ENCODE measurements at places on chromosomes 3 and 15. TPM values are rescaled to one million over a fixed set of nuclear protein-coding genes. Genes with fewer than 3 reads are reported as not detected.

The LXN gene
- 43.9 TPM for total RNA-seq

The NOX5 gene
- total RNA-seq: 0.18 TPM

The RAMAC gene
- 14.4 TPM for total RNA-seq

The ATP6V1A gene
- total RNA-seq: 42.3 TPM

The CPLX3 gene
- not detected for total RNA-seq

The ETFA gene
- 128 TPM for total RNA-seq

Data from cardiac atrium fibroblast (primary cell).